Prostate gland (tissue), 2 donors: ENCODE measurements at places on chromosomes 13 and 19. TPM values are rescaled to one million over a fixed set of nuclear protein-coding genes. Genes with fewer than 3 reads are reported as not detected.

Gene OR7E24
- not detected for total RNA-seq

Gene EBPL
- total RNA-seq = 95.4 TPM

Gene SIGLEC10
- 7.1 TPM for total RNA-seq

Gene SH3GL1
- total RNA-seq = 35.4 TPM

Gene RPL28
- 439 TPM for total RNA-seq

Gene RUBCNL
- 0.59 TPM for total RNA-seq

Gene PLK5
- total RNA-seq = not detected

Gene IFI30
- 20.9 TPM for total RNA-seq

Gene MED29
- 50.2 TPM for total RNA-seq

Gene PEG3
- 101 TPM for total RNA-seq

Gene KISS1R
- total RNA-seq = not detected

Gene C5AR1
- total RNA-seq = 1.6 TPM

Gene SYNE4
- 41.1 TPM for total RNA-seq

Gene KIR3DL2
- total RNA-seq = not detected

Gene NOSIP
- total RNA-seq = 62.9 TPM

Gene GPX4
- 627 TPM for total RNA-seq

Gene C2CD4C
- total RNA-seq = 3.1 TPM

Gene ZNF492
- 0.32 TPM for total RNA-seq

Gene OR7C1
- total RNA-seq = 5.1 TPM

Gene PGLYRP2
- total RNA-seq = 31.9 TPM

Gene ZNF737
- 39.8 TPM for total RNA-seq

Gene LRP3
- 64.4 TPM for total RNA-seq

Gene TNFSF9
- total RNA-seq = 4.5 TPM

Gene KLK3
- 35,247 TPM for total RNA-seq

Gene TLE6
- total RNA-seq = 5.9 TPM

Gene XRCC1
- total RNA-seq = 52.5 TPM

Gene ZNF415
- 22.8 TPM for total RNA-seq

Gene PET100
- total RNA-seq = 7.7 TPM

Gene PLEKHJ1
- total RNA-seq = 91.7 TPM

Gene GJB2
- total RNA-seq = 1.5 TPM

Gene ATP7B
- total RNA-seq = 8.2 TPM

Gene UBL3
- 36.3 TPM for total RNA-seq

Gene AP2S1
- total RNA-seq = 118 TPM

Gene VSTM1
- total RNA-seq = not detected

Gene ADGRE2
- total RNA-seq = 3.6 TPM

Gene KLK4
- total RNA-seq = 330 TPM

Gene FAM216B
- not detected for total RNA-seq

Gene KLF5
- 42.3 TPM for total RNA-seq

Gene ZNF317
- 18.3 TPM for total RNA-seq

Gene SIGLEC5
- not detected for total RNA-seq

Gene ACTMAP
- 25.2 TPM for total RNA-seq

Gene ZNF177
- total RNA-seq = 7.1 TPM

Gene RNF17
- not detected for total RNA-seq

Gene FPR1
- 0.77 TPM for total RNA-seq
